ENCODE measurements at places on chromosomes 16 and 17.

DNA sequence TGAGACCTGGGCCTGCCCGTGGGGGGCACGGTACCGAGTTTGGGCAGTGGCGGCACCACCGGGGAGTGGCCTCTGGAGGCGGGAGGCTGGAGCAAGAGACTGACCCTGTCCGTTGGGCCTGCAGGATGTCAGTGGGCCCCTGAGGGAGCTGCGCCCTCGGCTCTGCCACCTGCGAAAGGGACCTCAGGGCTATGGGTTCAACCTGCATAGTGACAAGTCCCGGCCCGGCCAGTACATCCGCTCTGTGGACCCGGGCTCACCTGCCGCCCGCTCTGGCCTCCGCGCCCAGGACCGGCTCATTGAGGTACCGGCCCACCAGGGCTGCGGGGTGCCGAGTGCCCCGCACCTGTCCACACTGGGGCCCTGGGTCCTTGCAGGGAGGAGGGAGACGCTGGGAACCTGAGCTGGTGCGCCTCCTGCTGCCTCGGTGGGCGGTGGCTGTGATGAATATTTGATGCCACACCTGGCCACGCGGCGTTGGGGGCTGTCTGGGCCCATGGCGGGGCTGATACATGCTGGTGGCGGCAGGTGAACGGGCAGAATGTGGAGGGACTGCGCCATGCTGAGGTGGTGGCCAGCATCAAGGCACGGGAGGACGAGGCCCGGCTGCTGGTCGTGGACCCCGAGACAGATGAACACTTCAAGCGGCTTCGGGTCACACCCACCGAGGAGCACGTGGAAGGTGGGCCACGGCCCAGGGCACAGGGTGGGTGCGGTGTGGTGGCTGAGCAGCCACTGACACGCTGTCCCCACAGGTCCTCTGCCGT, 9.7 kb downstream of the NHERF2 start:
- no peak for DNase-seq

DNA sequence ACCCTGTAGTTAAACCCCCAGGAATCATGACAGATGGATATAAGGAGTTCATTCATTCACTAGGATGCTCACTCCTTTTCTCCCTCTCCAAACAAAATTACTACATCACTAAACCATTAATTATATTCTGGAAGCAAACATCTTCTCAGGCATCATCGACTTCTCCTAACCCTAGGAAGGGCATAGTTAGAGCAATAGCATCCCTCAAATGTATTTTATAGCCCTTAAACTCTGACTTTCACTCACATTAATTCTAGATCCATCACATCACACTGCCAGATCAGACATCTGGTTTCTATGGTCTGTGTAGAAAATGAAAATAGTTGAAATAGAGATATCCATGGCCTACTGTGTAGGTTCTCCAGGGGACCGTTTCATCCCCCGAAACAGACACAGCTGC, 143.9 kb downstream of the HS3ST3A1 start:
- DNase-seq, result no peak

- no peak for DNase-seq
Observed at GRCh38 chr16:14307527-14308367, 236.6 kb downstream of the MRTFB start.

DNA sequence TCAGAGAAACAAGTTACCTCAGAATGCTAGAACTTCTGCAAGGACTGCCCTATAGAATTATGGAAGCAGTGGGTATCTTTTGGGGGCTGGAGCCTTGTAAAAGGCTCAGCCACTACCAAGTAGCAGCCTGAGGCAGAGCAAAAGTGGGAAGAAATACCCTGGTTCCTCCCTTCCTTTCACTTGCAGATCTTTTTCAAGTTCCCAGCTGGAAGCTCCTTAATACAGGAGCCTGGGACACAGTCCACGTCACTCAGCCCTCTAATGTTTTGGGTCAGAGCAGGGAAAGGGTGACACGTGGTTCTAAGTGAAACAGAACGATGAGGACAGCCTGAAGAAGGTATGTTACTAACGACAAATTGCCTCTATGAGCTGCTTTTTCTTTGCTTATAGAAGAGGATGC, 93.1 kb downstream of the CNTNAP4 start:
- DNase-seq, result no peak

DNA sequence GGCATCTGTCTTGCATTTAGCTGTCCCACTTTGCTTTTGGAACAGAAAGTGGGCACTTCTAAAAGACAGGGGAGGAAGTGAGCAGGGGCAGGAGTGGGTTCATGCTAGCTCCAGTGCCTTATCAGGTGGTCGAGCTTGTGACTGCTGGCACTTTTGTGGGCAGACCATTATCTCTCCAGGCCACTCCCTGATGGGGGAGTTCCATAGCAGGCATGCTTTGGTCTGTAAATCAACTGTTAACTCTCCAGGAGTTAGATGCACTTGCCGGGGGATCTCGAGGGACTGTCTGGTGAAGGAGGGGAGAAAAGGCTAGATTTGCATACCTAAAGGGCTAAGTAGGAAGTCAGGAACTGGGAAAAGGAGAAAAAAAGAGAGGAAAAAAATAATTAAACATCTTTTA, 9.3 kb upstream of the CARD14 start:
- DNase-seq, result no peak

DNA sequence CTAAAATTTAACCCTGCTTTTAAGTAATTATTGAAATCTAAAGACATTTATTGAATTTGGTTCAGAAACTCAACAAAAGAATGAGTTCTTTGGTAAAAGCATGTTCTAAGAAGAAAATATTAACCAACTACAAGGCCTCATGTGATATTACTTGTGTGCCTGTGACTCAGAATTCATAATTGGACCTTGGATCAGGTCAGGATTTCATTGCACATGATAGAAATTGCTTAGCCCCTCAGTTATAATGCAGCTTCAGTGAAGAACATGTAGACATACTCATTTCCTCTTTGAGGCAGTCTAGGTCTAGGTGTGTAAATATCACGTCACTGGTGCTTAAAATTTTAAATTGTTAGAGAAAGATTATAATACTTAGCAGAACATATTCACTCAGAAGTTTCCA, 410.0 kb upstream of the SOX9 start:
- DNase-seq, result no peak

- DNase-seq, result no peak
Observed at GRCh38 chr16:69329369-69330285, 761 bp downstream of the PDF start.

DNA sequence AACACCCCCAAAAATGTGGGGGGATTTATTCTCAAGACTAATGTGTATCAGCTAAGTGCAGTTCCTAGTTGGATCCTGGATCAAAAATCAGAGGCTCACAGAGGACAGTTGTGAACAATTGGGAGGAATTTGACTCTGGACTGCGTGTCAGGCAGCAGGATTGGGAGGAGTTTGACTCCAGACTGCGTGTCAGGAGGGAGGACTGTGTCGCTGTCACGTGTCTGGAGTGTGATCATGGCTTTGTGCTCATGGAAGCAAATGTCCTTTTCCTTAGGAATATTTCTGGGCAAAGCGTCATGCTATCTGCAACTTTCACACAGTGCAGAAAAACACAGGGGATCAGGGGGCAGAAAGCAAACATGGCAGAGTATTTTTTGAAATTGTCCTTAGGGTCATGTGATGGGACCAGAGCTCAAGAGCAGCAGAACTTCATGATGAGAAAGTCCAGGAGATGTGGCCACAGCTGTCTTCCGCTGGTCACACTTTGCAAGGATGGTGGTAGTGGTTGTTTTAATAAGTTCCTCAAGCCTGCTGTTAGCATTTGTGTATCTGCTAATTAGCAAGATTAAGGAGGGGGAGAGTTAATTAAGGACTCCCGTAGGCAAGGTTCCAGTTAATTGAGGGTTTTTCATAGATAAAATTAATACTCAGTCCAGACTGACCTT, 122.0 kb upstream of the CHMP6 start:
- no peak for DNase-seq
